ENCODE measurements at places on chromosomes 12 and 14. TPM values are rescaled to one million over a fixed set of nuclear protein-coding genes. Genes with fewer than 3 reads are reported as not detected.

The DTX3 gene
- 31.5 TPM for total RNA-seq

The IFNG gene
- 0.57 TPM for total RNA-seq

The LRRC10 gene
- total RNA-seq: not detected

- H3K36me3 ChIP-seq: peaks cover 14% of the 10 kb centered on the region
- peak overlapping the region; percentile 76 for H3K4me3 ChIP-seq
- peaks cover 47% of the 10 kb centered on the region for H3K4me1 ChIP-seq
- no peaks in the 10 kb centered on the region for H3K27me3 ChIP-seq
Measured at GRCh38 chr12:55727643-55728185, 1.1 kb downstream of the CD63 start.

DNA sequence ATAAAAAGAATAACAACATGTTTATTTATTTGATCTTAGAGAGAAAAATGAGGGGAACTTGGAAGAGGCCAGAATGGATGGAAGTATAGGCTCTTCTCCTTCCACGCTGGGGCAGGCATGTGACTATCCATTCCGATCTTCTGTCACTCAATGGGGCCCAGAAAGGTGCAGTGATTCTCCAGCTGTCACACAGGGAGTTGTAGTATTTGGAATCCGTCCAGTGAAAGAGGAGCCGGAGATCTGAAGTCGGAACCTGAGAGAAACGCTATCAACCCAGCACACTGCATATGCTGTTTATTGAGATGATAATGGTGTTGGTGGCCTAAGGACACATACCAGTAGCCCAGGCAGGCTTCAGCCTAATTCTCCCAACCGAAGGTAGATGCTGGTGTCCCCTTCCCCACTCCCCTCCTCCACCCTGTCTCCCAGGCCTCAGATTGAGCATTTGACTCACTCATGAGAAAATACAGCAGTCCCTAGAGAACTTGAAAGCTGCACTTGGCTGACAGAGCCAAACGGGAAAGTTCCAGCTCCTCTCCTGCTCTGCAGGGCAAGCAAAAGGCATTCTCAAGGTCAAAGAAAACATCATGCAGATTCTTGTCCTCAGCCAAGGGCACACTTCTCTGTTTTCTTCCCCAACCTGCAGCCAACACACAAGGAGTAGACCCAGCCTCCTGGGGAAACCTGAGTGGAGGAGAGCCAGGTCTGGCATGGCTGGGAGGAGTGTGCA, 100.4 kb downstream of the IRF2BPL start:
- no peaks in the 10 kb centered on the region for H3K27me3 ChIP-seq
- peaks cover 71% of the 10 kb centered on the region for H3K4me1 ChIP-seq
- no peak for DNase-seq
- H3K36me3 ChIP-seq: no peaks in the 10 kb centered on the region

DNA sequence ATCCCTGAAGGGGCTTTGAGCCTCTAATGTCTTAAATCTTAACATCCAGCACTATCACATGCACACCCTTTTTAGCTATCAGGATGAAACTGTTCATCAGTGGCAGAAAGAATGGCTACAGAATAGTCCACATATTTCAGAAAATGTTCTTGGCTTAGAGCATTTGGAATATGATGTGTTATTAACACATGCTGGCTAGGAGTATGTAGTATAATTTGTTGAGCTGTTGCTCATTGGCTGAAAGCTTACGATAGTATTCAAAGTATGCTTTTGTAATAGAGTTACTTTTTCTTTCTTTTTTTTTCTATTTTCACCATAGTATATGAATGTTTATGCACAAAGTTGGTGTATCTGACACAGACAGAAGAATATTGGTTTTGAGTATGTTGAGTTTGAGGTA, 55.1 kb downstream of the MNAT1 start:
- no peak for DNase-seq
- peaks cover 2% of the 10 kb centered on the region for H3K4me1 ChIP-seq
- no peaks in the 10 kb centered on the region for H3K27me3 ChIP-seq
- no peak overlapping the region for H3K4me3 ChIP-seq
- peaks cover 16% of the 10 kb centered on the region for H3K36me3 ChIP-seq
- H3K27ac ChIP-seq: no peak overlapping the region

GRCh38 chr14:23321572-23322547, 603 bp downstream of the PABPN1 start:
- H3K4me1 ChIP-seq: peaks cover 27% of the 10 kb centered on the region
- peak; percentile 59 for DNase-seq
- H3K27ac ChIP-seq: peak overlapping the region; percentile 90
- H3K4me3 ChIP-seq: peak overlapping the region; percentile 94
- H3K36me3 ChIP-seq: peaks cover 22% of the 10 kb centered on the region

Data from activated naive CD8-positive, alpha-beta T cell treated with anti-CD3 and anti-CD28 coated beads, Interleukin-2, amount 10 ng/mL, durations not matched to agents 7 days and 5 days (primary cell).